ENCODE measurements at places on chromosomes 3 and 15.

- no peak for DNase-seq
Measured at GRCh38 chr3:182711853-182712252, 81.5 kb upstream of the ATP11B start.

GRCh38 chr3:65733459-65733858, 305.3 kb downstream of the MAGI1 start:
- no peak for DNase-seq

GRCh38 chr3:152828075-152828840, 6.7 kb upstream of the P2RY1 start:
- DNase-seq: no peak

DNA sequence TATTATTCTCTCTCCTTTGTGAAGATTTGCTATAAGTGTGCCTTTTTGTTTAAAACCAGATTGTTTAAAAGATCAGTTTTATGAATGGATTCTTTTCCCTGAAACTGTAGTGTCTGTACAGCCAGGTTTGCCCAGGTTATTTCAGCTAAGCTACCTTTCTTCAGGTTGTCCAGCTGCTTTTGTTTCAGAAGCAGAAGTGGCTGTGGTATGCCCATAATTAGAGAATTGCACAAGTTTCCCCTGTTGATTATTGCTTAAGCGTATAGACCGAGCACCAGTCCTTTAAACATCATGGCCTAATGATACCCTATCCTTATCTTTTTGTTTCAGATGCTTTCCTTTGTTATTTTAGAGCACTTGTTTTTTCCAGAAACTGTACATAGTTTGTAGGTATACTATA, 10.2 kb downstream of the ASB7 start:
- no peak for DNase-seq

DNA sequence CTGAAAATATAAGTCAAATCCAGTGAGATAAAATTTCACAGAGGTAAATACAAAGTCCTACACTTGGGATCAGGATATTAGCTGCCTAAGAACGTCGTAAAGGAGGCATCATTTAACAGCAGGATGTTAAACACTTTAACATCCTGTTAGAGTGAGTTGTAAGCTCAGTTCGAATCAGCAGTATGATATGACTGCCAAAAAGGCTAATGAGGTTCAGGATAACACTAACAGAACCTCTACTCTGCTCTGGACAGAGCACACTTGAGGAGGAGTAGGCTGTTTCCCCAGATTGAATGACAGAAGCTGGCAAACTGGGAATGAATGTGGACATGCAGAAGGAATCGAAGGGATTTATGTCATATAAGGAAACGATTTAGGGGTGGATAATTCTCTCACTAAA, 227.1 kb upstream of the CD96 start:
- peak; percentile 26 for DNase-seq

- no peak for DNase-seq
Measured at GRCh38 chr3:11606090-11606784, 37.5 kb downstream of the VGLL4 start.

DNA sequence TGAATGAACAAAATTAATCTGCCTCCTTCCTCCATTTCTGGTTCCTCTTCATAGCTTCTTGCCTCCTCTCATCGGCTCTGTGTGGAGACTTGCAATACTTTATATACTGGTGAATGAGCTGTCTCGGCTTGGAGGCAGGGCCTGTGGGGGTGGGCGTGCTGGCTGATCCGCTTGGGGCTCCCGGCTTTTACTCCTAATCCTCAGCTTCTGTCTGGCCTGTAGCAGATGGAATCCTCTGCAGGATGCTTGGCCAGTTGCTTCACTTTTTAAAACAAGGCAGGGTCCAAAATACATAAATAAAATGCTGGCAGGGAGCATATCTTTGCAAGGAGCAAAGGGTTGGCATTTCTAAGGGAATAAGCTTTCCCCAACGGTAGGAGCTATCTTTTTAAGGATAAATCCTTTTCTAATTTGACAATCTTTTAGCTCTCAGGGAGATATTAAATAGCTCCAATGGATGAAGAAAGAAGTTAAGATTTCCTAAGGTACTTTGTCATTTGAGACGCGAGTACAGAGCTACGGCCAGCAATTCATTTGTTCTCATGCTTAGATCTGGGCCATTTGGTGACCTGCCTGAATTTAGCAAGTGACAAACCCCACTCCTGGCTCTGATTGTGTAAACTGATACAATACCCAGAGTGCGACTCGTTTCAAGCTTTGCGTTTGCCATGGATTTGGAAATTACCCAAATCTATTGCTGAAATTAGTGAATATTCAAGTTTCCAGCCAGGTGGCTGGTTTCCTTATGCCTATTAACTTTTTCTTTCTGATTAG, 18.9 kb downstream of the SV2B start:
- DNase-seq: peak; percentile 44

GRCh38 chr15:55151631-55152030, 45.1 kb downstream of the RSL24D1 start:
- DNase-seq: no peak

- no peak for DNase-seq
Measured at GRCh38 chr3:69865925-69866679, 126.8 kb downstream of the MITF start.

DNA sequence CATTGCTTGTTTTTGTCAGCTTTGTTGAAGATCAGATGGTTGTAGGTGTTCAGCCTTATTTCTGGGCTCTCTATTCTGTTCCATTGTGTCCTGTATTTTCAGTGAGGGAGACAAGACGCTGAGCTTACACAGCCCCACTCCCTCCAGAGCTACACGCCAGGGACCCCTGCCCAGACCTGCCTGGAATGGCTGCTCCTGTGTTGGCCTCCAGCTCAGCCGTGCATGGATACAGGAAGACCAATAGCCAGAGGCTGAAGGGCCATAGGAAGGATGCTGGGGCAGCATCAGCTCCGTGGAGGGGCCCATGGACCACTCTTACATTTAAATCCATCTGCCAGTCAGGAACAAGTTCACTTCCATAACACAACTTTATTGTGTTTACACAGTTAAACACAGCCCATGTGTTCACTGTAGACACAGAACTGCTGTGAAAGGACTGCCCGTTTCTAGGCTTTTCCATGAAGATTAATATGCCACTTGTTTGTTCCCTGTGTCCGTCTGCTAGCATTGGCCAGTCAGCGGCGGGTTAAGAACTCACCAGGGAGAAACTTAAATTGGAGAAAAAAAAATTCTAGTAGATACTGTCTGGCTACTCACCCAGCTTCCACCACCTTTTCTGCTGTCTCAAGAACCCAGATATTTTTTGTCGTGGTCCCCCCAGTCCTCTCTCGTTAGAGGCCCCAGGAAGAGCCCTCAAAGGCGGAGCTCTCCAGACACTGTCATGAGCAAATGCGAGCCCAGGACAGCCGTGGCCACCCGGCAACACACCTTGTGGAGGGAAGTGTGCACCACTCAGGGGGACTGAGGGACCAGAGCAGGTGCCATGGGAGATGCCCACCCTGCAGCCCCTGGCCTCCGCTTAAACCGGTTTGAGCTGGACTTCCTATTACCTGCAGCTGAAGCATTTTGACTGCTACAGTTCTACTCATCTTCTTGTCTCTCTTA, 142.3 kb upstream of the MEF2A start:
- DNase-seq: no peak

GRCh38 chr3:19105826-19106225, 42.5 kb upstream of the KCNH8 start:
- no peak for DNase-seq

GRCh38 chr3:98732286-98733052, 30.7 kb upstream of the ST3GAL6 start:
- DNase-seq: no peak

DNA sequence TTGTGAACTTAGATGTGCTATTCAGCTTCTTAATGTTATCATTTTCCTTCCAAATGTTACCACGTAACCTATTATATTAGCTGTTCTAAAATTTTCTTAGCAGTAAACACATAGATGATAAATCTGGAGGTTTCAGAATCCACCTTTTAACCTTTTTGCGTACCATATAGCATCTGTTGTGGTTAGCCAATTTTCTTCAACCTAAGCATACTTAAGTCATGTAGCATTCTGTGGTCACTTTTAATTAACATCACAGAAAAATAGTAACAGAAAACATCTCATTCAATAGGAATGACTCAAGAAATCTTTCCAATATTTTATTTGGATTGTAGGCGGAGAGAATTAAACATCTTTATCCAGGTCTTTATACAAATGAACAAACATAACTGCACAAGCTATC, 1465.3 kb upstream of the GBE1 start:
- no peak for DNase-seq

DNA sequence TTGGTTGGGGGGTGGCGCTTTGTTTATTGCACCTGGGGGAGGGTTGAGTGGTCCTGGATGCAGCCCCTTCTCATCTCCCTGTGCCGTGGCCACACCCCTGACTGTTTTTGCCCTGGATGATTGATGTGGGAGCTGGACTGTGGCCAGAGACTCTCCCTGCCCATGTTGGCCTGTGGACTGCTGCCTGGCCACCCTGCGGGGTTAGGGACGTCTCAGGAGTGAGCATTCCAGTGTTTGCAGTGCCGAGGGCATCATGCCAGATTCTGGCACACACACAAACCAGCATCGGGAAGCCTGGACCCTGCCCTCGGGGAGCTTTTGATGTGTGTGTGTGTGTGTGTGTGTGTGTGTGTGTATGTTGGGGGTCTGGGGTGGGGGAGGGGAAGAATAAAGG, 15.8 kb downstream of the APBA2 start:
- DNase-seq: no peak

GRCh38 chr3:186613637-186614265, 891 bp downstream of the AHSG start:
- DNase-seq: no peak
